ENCODE measurements at places on chromosomes 7 and 10.

- DNase-seq = peak; percentile 32
Measured at GRCh38 chr7:116236020-116236630, 25.8 kb downstream of the TES start.

DNA sequence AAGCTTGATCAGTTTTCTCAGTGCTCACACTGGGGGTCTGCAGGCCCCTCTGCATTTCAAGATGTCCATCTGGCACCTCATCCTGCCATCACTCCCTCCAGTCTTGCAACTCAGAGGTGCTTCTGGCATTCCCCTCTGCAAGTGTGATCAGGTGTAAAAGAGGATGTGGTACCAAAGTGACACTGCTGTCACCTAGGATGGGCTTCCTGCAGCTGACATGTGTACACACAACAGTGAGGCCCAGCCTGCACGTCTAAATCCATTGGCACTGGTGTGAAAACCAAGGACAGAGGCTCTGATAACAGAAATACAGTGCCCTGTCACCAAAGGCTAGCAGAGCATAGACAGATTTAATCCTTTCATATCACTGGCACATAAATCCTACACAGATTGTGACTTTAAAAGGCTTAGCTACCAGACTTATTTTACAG is 162.5 kb upstream of the CELF2 start:
- no peak for DNase-seq

DNA sequence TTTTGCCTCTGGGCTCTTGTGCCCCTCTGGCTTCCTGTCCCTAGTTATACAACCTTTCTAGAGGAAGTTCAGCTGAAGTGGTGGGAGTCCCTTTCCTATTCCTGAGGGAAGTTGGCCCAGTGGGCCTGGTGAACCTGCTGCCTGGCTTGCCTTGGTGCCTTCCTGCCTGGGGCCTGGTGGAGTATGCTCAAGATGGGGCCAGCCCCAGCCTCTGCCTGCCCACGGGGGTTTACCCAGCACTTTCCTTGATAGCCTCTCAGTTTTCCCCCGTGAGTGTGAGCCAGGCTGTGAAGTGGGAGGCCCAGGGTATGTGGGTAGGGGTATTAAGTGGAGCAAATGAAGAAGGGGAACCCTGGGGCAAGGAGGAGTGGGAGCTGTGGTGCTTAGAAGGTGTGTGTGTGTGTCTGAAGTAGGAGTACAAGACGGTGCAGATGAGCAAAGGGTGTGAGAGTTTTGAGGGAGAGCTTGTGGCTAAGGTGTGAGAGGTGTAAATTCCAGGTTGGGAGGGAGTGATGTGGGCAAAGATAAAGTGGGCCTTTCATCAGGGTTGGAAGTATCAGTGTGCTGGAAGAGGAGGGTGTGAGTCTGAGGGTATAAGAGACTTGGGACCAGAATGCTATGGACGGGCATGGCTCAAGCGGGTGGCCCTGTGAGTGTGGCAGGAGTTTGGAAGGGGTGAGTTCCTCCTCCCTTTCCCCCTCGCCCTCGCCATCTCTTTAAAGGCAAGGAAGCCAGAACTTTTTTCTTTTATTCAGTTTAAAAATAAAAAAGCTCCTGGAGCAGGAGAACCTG is 10.9 kb upstream of the PAX2 start:
- no peak for DNase-seq

- DNase-seq = peak; percentile 84
Measured at GRCh38 chr7:110839866-110840265, 251.1 kb upstream of the LRRN3 start.

GRCh38 chr7:134892963-134893362 is 93.3 kb upstream of the AGBL3 start:
- DNase-seq = no peak

- no peak for DNase-seq
Measured at GRCh38 chr7:22564511-22565045, 64.6 kb upstream of the STEAP1B start.

DNA sequence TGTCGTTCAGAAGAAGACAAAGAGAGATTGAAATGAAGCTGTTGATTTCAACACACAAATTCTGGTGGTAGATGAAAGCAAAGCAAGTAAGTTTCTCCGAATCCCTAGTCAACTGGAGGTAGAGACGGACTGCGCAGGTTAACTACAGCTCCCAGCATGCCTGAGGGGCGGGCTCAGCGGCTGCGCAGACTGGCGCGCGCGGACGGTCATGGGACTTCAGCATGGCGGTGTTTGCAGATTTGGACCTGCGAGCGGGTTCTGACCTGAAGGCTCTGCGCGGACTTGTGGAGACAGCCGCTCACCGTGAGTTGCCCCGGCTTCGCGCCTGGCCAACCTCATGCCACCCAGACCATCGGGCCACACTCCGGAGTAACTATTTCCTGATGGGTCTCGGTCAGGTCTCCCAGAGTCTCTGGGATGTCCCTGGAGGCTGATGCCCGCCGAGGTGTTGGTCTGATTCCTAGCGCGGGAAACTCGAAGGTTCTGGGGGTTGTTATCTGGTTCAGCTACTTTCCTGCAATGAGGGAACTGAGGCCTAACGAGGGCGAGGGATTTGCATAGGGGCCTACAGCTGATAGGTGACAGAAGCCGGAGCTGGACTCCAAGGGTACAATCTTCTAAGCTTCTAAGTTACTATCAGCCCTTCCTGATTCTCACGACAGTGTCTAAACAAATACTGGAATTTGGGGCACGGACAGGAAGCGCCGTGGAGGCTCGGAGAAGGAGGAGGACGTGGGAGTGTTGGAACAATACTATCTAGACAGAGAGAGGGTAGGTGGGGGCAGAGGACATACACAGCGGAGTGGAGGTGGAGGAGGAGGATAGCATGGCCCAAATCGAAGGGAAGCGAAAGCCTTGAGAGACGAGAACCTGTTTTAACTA is at the start of gene RPP30:
Gene RPP30, plus strand, starts transcription at position 209 of the 882 bp plus-strand sequence. Its CDS starts 13 bp downstream, at position 222.
- DNase-seq = peak; percentile 43

GRCh38 chr7:115672024-115672423 is 358.5 kb downstream of the TFEC start:
- no peak for DNase-seq

DNA sequence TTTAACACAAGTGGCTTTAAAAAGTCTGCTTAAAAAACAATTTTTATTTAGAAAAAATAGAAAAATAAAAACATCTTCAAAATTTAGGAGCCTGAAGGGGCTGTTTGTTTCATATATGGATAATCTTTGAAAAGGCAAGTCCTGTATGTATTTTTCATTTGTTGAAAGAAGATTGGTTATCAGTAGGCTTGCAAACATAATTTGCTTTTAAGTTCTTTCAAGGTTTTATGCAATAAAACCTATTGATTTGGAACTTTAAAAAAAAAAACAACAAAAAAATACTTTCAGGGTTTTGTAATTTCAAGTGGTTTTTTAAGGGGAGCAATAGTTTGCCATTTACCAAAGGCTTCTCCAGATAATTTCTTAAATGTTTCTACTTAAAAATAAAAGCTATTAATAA is 35.6 kb downstream of the MPLKIP start:
- no peak for DNase-seq

- DNase-seq = no peak
Measured at GRCh38 chr10:118028619-118029018, 18.1 kb downstream of the RAB11FIP2 start.

- DNase-seq = no peak
Measured at GRCh38 chr10:78415111-78415510, 381.4 kb downstream of the RPS24 start.

DNA sequence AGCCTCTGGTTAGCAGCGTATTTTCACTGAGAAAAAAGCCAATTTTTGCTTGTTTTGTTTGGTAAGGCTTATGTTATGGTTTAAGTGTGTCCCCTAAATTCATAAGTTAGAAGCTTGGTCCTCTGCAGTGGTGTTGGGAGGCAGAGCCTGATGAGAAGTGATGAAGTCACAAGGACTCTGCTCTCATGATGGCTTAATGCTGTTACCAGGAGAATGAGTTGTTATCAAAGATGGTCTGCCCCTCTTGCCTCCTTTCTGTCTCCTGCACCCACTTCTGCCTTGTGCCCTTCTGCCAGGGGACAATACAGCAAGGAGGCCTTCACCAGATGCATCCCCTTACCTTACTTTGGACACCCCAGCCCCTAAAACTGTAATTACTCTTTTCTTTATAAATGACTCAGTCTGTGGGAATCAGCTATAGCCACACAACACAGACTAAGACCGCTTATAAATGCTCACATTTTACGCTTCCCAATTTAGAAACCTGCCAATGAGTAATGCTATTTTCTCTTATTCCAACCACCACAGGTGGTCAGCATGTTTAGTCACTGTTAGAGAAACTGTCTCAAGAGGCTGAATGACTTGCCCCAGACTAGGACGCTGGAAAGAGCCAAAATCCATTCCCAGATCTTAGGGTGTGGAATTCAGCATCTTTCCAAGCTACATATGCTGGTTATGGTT is 6.1 kb upstream of the PKD1L1 start:
- DNase-seq = no peak

DNA sequence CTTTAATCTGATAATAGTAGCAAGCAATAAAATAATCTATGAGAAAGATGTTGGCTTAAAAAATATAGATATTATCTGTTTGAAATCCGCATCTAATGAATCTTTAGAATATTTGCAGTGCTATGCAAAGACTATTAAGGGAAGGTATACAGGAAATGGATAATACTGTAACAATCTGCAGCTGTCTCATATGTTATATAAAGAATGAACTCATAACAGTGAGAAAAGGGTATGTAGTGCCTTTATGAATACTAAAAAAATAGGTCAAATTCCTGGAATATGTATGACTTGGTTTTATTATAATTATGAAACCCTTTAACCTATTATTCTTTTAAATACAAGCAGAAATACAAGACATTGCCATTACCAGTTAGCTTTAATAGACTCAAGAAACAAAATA is 105.1 kb upstream of the GPR22 start:
- DNase-seq = no peak

DNA sequence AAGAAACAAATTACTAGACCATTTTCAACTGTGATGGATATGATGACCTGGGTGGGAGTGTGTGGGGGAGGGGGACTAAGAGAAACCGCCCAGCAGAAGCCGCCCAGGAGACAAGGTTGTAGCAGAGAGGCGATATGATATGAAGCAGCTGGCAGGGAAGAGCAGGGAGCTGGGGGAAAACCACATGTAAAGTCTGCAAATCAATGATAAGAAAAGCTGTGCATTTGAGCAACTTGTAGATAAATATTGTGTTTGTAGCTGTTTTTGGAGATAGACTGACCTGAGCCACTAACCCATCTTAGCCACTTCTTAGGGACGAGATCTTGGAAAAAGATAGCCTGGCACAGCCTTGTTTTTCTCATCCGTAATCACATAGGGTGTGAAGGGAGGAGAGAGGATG is 252.6 kb downstream of the SEC23IP start:
- no peak for DNase-seq

DNA sequence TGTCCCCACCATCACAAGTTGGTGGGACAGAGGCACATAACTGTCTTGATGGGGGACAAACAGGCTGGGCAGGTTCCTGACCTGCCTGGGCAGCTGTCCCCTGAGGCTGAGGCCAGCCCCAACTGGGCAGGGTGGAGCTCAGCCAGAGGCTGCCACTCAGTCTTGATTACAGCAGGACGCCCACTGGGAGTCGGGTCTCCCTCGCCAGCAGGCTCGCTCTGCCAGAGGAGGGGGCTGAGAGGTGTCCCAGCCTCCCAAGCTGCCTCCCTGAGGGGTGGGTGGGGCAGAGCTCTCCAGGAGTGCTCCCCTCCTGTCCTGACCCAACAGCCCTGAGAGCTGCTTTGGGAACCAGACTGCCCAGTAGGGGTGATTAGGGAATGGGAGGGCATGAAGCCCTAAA is 1.8 kb upstream of the CAMK2G start:
- DNase-seq = no peak

DNA sequence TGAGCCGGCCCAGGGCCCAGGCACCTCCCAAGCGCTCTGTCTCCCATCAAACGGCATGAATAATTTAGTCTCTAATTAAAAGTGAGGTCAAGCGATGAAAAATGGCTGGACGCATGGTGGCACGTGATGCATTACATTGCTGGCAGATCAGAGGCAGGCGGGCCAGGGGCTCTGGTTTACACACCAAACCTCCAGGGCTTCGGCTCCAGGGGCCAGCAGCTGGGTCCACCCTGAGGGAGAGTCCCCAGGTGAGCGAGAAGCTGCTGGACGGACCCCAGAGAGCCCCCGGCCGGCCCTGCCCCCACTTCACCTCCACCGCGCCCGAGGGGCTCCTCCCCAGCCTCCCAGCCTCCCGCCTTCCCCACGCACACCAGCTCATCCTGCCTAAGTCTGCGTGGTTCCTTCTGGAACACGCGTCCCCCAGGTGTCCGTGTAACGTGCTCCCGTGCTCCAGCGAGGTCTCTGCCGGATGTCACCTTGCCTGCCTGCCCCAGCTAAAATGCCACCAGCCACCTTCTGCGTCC is 23.2 kb downstream of the UNCX start:
- DNase-seq = no peak

- DNase-seq = no peak
Measured at GRCh38 chr7:13981070-13981469, 8.4 kb downstream of the ETV1 start.

DNA sequence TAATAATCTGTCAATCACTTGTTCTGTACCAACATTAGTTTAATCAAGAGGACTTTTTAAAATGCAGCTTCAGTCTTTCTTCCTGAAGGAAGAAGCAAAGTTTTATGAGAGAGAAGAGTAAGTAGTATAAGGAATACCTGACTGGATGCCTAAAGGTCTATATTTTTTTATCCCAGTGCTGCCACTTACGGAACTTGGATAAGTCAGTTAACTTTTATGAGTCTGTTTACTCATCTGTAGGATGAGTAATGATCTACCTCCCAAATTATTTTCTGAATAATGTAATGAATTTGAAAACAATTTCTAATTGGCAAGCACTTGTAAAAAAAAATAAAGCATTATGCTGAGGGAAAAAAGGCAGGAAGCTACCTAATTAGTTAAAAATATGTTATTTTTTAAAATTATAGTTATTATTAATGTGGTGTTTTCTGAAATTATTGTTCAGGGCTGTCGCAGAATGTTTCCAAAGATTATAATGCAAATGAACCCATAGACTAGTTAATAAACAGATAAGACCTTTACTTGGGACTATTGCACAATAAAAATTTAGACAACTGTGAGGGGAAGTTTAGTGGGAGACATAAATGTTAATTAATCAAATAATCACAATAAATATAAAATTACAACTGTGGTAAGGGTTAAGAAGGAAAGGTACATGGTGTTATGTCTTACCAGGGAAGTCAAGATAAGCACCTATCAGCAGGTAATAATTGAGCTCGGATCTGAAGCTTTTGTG is 24.6 kb downstream of the SLK start:
- no peak for DNase-seq

GRCh38 chr7:120837599-120837998 is 20.3 kb downstream of the TSPAN12 start:
- no peak for DNase-seq

DNA sequence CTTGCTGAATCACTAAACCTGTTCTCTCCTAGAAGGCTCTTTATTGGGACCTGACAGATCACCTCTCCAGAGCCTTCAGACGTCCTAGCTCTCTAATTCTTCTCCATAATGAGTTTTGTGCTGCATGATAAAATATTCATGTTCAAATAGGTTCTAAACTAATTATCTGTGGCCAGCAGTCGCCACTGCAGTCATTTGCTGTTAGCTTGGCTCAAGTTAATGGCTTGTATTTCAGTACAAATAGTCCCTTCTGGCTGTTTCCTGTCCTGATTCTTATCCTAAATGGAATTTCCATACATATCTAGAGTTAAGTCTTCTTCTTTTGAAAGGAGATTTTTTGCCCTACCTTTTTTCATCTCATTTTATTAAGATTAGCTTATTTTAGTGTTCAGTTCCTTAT is 303.2 kb downstream of the EXOC4 start:
- DNase-seq = no peak

GRCh38 chr7:126202177-126202576 is 1050.6 kb downstream of the GRM8 start:
- DNase-seq = no peak

- DNase-seq = no peak
Measured at GRCh38 chr10:66192162-66192831, 733.5 kb upstream of the LRRTM3 start.

- no peak for DNase-seq
Measured at GRCh38 chr7:10100572-10100971, 873.1 kb upstream of the PHF14 start.
